ENCODE measurements at places on chromosomes 3 and 15.

- peak; percentile 93 for DNase-seq
Observed at GRCh38 chr3:43105596-43106292, at the start of gene POMGNT2. POMGNT2 (minus strand) TSS chr3:43106079; CDS start chr3:43081431, 24,648 bp downstream.

GRCh38 chr3:56694867-56695683, 12.0 kb upstream of the TASOR start:
- DNase-seq: no peak

- no peak for DNase-seq
Observed at GRCh38 chr3:54793171-54793570, 134.7 kb downstream of the LRTM1 start.

DNA sequence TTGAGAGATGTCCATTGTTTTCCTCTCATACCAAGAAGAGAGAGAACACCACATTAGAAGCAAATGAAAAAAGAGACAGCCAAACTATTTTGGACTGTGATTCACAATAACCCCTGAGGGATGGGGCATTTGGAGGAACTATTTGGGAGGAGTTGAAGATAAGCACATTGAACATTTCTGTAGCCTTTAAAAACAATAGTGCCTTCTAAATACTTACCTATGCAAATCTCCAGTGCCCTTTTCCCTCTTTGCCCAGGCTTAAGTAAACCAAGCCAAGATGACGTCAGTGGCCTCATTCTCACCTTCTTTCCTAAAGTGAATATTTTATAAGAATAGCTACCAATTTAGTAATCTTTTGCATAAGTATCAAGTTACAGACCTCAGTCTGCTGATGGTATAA, 89.7 kb upstream of the COL8A1 start:
- DNase-seq: no peak

GRCh38 chr15:39361497-39361896, 219.4 kb upstream of the THBS1 start:
- no peak for DNase-seq

- DNase-seq: peak; percentile 40
Observed at GRCh38 chr3:194140520-194141414, 4.8 kb downstream of the HES1 start.

- DNase-seq: no peak
Observed at GRCh38 chr3:194097141-194097882, 38.6 kb upstream of the HES1 start.

- DNase-seq: no peak
Observed at GRCh38 chr3:173876476-173876875, 478.9 kb downstream of the NLGN1 start.

DNA sequence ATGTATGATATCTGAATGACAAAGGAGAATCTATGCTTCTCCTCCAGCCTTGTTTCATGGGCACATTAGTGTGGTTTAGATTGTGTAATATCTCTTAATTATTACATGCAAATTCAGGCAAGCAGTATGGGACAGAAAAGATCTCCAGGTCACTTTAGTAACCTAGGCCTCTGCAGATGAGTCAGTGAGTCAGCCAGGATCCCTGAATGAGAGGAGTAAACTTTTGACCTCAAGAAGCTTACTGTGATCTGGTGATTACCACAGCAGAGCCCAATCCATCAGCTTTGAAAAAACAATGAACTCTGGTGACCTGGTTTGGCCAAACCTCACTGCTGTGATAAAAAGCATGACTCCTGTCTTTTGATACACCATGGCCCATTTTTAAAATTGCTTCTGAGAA, 107.8 kb downstream of the LRRN1 start:
- DNase-seq: no peak

DNA sequence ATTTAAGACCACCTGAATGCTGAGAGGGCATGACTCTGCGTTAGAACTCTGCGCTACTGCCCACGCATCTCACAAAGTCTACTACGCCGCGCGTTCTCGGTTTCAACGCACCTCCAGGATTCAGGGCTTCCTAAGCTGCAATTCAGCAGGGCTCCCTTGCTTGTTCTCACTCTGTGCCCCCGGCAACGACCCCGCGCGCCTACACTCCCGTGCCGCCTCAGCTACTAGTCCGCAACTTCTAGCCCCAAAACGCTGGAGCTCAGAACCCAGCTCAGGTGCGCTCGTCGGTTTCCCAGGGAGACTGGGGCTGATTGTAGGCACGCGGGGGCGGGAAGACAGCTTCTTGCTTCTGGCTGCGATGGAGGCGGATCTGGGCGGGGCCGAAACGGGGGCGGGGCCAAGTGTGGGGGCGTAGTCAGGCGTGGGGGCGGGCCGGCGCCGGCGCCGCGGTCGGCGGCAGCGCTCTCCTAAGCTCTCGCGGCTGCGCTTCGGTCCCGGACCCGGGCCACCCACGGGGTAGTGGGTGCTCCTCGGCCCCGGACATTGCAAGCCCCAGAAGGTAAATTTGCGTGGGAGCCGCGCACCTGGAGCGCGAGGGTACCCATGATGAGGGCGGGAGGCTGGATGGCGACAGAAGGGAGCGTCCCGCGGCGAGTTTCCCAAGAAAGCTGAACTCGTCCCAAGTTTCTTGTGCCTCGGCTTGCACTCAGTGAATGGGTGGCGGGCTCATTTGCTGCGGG, at the start of gene ARHGEF26:
Gene ARHGEF26 (plus strand): TSS at position 430 of the 740 bp plus-strand sequence. CDS start 603 bp downstream, outside the sequence.
- peak; percentile 77 for DNase-seq

DNA sequence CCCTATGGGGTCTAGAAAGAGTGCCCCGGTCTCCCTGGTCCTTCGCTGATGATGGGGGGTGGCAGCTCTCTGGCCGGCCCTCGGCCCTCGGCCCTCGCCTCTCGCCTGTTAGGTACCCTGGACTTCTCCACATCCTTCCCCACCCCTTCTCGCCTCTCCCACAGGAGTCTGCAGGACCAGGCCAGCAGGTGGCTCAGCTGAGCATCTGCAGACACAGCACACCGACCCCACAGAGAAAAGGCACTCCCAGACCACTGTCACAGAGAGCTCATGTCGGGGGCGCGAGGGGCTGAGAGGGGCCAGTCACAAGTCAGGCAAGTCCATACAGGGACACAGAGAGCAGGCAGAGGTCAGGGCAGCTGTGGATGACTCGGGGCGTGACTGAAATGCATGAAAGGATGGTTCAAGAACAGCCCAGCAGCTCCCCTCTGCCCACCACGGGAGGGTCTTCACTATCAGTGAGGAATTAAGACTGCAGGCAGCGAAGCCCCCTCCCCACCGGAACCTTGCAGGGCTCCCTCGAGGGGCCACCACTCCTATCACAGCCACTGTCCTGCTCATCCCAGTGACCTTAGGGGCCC, 181.7 kb upstream of the NSMCE3 start:
- no peak for DNase-seq

- DNase-seq: no peak
Observed at GRCh38 chr3:197487911-197488391, 67.8 kb downstream of the BDH1 start.

- DNase-seq: no peak
Observed at GRCh38 chr3:185764163-185764979, 60.5 kb downstream of the IGF2BP2 start.

DNA sequence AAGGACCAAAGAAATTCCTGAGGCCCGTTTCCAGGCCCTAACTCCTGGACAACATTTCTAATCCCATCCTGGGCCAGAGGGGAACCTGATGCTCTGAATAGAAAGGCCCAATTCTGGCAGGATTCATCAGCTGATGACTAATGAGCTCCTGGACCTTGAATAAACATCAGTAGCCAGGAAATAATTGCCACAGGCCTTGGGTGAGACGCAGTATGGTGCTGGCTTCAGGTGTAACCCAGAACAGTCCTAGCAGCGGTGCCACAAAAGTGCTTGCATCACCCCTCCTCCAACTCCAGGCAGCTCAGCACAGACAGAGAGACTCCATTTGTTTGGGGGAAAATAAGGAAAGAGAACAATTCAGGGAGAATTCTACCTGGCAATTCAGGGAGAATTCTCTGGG, 184.7 kb upstream of the POU1F1 start:
- DNase-seq: no peak

GRCh38 chr15:78661001-78661400, 20.0 kb upstream of the CHRNB4 start:
- DNase-seq: no peak

DNA sequence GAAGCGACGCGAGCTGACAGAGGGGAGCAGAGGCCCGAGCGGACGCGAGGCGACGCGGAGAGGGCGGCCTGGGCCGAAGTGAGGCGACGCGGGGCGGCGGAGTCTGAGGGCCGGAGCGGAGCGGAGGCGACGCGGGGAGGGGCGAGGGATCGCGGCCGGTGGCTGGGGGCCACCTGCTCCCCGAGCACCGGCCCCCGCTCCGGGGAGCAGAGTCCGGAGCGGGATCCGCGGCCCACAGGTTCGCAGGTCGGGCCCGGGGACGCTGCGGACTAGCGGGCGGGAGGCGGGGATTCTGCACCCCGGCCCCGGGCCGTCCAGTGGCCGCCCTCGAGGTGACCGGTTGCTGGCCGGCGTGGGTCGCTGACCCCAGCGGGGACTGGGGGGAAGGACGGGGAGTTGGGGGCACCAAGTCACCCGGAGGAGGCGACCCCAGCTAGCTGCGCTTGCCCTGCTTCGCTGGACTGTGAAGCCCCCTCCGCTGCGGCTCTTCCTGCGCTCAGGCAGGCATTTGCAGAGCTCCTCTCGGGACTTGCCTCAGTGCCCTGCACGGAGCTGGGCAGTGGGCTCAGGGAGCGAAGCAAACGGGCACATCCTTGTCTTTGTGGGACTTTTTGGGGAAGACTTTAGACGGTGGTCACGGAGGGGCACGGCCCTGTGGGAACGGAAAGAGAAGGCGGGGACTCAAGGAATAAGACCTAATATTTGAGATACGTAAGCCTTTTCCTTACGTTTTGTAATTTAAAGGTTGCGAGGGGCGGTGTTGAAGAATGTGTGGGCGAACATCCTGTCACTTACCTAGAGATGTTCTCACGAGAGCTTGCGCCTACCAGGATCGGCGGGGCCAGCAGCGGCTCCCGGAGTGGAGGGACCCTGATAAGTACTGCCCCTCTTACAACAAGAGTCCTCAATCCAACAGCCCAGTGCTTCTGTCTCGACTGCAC, 566 bp downstream of the HMCES start:
- peak; percentile 61 for DNase-seq

DNA sequence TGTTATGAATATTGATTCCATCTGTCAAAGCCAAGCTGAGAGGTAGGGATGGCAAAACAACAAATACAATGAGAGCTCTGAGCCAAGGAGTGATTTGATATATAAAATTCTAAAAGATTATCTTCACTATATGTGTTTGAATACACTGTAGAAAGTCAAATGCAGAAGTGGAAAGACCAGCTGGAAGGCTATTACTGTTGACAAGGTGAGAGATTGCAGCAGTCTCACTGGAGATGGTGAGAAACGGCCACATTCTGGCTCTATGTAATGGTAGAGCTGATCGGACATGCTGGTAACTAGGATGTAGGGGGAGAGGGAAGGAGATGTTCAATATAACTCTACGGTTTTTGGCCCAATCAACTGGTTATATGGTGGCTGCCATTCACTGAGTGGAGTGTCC, 434.2 kb upstream of the SUCLG2 start:
- no peak for DNase-seq

DNA sequence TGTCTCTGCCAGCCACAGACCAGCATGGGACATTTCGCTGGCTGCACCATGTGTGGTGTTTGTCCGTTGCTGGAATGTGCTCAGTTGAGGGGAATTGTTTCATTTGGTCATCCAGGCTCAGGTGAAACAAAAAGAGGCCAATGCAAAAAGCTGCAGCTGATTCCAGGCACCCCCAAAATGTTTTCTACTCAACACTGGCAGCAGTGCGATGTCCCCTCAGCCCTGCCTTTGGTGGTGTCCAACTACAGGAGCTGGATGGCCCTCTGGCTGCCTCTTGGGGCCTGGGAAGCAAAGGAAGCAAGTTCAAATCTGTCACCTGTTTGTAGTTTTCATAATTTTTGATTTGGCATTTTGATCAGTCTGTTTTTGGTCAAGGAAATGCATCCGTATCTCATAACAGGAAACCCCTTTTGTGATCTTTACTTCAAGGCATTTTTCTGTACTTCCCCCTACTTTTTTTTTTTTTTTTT, 141.8 kb downstream of the EEFSEC start:
- DNase-seq: peak; percentile 43

DNA sequence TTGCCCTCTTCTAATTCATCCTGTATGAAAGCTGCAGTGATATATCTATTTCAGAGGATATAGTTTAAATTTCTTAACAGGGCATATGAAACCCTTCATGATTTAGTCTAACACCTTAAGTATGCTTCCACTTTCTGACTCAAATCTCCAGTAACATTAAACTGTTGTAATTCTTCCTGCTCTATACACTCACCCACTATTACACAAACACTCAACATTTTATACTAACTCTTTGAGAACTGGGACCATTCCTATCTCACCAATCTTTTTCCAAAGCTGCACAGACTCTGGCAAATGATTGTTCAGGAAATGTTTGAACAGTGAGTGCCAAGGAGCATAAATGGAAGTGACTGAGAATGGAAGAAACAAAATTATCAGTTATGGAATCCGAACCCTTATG, 560.4 kb upstream of the DPPA4 start:
- DNase-seq: no peak

- no peak for DNase-seq
Observed at GRCh38 chr15:79403501-79403900, 28.6 kb upstream of the MINAR1 start.

DNA sequence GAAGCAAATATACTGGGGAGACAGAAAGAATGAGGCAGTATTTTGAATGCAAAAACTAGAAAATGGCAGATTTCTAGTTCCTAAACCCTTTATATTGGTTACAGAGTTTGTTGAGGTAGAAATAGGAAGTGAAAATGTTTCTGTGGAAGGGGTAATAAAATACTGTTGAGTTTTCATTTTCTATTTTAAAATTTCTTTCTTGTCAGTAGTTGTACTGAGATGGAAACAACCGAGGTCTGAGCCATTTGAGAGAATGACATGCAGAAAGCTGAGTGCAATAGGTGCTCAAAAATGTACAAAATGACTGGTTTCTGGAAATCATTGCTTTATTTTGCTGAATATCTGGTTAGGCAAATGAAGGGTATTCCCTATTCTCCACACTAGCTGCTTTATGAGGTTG, 361.4 kb downstream of the CHL1 start:
- no peak for DNase-seq

GRCh38 chr3:71064956-71065763, 518.4 kb downstream of the FOXP1 start:
- DNase-seq: peak; percentile 77

DNA sequence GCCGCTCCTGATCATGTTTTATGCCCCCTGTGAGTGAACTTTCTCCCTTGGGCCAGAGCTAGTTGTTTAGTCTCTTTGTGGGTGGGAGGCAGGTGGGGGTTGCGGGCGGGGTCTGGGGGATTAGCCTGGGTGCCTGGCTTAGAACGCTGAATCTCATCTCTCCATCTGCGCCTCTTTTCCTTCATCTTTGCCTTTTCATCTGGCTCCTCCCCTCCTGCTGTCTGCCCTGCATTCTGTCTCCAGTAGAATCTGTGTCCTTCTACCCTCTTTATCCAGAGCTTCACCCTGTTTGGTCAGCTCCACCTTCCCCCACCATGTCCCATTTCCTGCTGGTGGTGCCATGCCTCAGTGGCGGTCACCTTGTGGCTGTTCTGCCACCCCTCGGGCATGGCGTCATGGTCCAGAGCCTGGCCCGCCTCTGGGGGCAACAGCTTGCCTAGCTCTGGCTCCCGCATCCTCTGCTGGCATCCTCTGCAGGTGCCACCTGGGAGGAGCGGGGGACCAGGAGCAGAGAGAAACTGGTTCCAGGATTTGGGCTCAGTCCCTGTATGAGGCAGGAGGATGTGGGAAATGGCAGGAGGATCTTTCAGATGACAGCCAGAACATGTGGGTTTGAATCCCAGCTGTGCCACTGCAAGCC, 44.3 kb downstream of the PDIA5 start:
- DNase-seq: no peak

All from CD4-positive, alpha-beta T cell treated with Interleukin-17A for 4 hours (primary cell).